ENCODE measurements at places on chromosomes 4 and X.

GRCh38 chr4:14749910-14750309, 252.4 kb upstream of the CPEB2 start:
- peak; percentile 11 for DNase-seq

DNA sequence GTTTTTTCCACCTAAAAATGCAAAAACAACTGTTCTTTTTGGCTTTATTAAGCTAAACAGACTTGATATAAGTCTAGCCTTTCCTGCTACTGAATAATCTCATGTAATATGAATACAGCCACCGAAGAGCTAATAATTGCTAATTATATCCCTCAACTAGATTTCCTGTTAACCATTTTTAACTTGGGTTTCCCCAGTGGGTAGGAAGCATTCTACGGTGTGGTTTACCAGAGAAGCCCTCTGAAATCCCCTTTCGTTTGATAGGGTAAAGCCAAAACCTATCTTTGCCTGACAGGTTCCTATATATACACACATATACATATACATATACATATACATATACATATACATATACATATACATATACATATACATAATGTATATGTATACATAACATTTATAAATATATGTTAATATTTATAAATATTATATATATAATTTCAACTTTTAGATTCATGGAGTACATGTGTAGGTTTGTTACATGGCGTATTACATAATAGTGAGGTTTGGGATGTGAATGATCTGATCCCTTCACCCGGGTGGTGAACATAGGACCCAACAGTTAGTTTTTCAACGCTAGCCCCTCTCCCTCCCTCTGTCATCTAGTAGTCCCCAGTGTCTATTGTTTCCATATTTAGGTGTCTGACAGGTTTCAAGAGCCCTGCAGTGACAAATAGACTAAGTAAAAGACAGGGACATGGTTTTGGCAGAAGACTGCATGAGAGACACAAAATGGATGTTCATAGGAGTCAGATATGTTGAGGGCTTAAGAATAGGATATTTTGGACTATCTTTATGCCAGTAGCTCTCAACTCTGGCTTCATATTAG, 62.4 kb downstream of the ATXN3L start:
- no peak for DNase-seq

- no peak for DNase-seq
Measured at GRCh38 chr4:183624548-183624947, 34.4 kb downstream of the RWDD4 start.

GRCh38 chrX:150854856-150855255, 43.6 kb downstream of the CD99L2 start:
- DNase-seq = no peak

DNA sequence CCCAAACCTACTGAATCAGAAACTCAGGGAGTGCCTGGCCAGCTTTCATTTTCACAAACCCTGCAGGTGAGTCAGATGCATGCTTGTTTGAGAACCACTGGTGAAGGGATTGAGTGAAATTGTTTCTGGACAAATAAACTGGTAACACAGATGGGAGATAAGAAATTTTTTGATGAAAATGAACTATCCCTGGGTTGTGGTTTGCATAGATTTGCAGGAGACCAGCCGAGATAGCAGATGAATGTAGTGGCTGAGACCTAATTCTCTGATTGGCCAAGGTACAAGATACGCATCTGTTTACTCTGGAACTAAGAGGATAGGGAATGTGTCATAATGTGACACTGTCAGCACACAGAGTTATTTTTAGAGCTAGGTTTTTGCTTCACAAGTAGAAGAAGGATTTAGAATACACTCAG, 117.8 kb upstream of the NOCT start:
- peak; percentile 96 for DNase-seq
